Lower lobe of right lung (tissue), 2 donors: ENCODE measurements at places on chromosomes 5 and 9.

DNA sequence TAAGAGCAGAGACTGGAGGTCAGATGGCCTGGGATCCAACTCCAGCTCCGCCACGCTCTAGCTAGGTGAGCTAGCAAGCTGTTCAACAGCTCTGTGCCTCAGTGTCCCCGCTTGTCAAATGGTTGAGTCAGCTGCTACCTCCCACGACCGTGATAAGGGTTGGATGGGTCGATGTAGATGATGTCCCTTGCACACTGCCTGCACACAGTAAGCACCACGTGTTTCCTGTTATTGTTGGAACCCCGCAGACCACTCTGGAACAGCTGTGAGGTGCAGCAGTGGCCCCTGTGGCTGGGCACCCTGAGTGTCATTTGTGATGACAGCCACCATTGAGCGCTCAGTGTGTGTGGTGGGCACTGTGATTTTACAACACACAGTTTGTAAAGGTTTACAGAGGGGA lies 54.0 kb upstream of the CTSL start:
- DNase-seq, result no peak

GRCh38 chr5:104186100-104186499 lies 623.5 kb upstream of the NUDT12 start:
- DNase-seq, result peak; percentile 45

DNA sequence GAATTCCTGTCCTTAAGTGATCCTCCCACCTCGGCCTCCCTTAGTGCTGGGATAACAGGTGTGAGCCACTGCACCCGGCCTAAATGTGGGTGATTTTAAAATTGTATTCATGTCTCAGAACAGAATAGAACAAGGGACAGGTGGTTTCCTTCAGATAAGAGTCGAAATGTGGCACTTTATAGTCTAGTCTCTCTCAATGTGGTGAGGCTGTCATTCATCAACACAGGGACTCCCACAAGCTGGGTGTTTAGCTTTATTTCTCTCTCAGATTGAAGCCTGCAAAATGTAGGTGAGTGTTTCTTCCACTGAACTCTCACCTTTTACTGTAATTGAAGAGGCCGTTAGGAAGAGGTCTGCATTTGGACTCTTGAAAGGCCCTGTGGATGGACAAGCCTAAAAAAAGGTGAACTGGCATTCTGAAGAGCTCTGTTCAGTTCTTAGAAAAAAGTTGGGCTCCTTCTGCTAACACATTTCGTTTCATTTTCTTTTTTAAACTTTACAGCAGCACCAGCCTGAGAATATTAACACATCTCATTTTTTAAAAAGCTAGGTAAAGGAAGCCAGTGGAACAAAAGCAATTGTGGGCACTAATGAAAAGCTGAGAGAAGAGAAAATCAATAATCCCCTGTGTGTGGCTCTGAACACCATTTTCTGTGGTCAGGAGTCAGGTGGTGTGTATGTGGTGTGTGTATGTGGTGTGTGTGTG lies 126.2 kb upstream of the SLC28A3 start:
- no peak for DNase-seq

DNA sequence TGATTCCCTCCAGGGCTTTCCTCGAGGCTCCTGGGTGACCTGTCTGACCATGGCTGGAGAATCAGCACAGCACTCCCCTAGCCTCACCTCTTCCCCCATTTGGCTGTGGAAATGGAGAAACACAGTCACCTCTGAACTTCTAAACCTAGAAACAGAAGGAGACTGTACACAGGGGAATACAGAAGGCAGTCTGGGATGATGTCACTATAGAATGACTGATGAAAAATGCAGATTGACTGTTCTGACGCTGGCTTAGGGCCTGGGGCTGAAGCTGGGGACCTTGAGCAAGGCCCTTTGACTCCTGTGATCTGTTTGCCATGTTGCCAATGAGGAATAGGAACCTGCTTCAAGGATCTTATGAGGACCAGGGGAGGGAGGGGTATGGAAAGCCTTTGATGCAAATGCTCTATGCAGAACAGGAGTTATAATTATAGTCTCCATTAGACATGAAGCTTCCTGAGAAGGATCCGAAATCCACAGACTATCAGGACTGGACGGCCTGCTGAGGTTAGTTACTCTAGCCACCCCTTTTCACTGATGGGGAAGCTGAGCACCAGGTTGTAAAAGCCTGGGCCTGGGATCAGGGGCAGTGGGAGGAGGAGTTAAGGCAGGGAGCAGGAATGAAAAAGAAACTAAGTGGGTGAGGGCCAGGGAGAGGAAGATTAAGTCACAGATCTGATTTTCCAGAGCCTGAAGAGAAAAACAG lies 24.4 kb upstream of the ANXA6 start:
- DNase-seq, result no peak

DNA sequence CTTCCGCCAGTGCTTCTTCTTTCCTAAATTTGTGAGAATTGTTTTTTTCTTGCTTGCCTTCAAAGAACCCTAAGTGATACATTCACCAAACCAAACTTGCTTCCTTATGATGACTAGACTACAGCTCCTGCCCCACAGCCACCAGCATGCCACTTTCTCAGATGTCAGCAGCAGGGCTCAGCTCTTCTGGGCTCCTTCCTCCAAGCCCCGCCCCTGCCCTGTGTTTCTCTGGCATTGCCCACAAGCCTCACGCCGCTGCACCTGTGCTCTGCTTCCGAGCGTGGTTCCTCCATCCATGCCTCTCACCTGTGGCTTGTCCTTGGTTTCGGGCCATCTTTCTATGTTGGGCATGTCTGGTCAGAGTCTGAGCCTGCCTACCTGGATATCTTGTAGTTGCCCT lies 10.6 kb downstream of the UNC5A start:
- DNase-seq, result no peak

- DNase-seq, result no peak
Observed at GRCh38 chr9:72431036-72431435, 66.0 kb upstream of the ZFAND5 start.

- DNase-seq, result peak; percentile 58
Observed at GRCh38 chr9:95516734-95517558, at the start of gene PTCH1. PTCH1 (minus strand) TSS chr9:95516971.

GRCh38 chr5:94969174-94969573 lies 315.7 kb downstream of the MCTP1 start:
- DNase-seq, result no peak

- peak; percentile 72 for DNase-seq
Observed at GRCh38 chr9:108816037-108816436, 39.7 kb downstream of the ACTL7B start.

- no peak for DNase-seq
Observed at GRCh38 chr5:147098233-147098790, 136.5 kb upstream of the STK32A start.

GRCh38 chr5:154394307-154394706 lies 51.5 kb upstream of the SAP30L start:
- DNase-seq, result no peak

GRCh38 chr5:178489271-178489976 lies 100.8 kb downstream of the COL23A1 start:
- no peak for DNase-seq

GRCh38 chr9:72540348-72540873 lies 19.0 kb downstream of the TMC1 start:
- DNase-seq, result peak; percentile 53

DNA sequence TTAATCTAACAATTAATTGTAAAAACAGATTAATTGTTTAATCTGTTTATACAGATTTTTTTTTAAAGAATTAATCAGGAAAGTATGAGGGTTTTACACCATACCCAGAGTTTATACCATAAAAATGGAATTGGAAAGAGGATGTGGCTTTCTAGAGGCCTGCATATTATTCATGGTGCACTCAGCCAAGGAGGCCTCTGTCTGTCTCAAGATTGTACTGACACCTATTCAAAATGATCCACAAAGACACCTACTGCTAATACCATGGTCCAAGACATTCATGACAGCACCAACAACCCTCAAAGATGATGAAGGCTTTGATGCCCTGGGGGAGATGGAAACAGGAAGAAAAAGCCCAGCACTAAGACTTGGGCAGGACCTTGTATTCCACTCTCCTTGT lies 58.1 kb upstream of the MAST4 start:
- no peak for DNase-seq

DNA sequence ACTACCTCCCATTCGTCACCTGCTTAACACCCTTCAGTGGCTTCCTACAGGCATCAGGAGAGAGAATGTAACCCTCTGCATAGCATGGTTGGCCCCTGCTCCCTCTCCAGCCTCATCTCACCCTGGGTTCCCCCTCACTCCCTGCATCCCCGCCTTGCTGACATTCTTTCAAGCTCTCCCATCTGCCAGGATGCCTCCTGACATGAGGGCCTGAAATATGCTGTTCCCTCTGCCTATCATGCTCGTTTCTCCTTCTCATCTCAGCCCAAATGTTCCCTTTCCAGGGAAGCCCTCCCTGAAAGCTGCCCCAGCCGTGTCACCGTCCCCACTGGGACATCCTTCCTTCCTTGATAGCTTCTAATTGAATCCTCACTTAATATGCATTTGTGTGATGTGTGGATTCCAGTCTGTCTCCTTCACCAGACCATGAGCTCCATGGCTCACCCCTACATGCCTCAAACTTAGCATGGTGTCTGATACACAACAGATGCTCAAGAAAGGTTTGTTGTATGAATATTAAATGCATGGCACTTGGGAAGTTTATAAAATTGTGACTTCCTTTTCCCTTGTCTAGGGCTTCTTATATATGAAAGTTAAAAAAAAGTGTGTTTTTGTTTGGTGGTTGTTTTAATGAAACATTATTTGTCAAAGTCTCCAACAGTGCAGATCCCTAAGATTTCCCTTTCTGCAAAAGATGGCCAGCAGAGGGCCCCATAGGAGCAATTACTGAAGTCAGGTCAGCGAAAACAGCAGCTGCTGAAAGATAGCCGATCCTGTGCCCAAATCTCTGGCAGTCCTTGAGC lies 7.3 kb upstream of the C5orf58 start:
- peak; percentile 55 for DNase-seq

DNA sequence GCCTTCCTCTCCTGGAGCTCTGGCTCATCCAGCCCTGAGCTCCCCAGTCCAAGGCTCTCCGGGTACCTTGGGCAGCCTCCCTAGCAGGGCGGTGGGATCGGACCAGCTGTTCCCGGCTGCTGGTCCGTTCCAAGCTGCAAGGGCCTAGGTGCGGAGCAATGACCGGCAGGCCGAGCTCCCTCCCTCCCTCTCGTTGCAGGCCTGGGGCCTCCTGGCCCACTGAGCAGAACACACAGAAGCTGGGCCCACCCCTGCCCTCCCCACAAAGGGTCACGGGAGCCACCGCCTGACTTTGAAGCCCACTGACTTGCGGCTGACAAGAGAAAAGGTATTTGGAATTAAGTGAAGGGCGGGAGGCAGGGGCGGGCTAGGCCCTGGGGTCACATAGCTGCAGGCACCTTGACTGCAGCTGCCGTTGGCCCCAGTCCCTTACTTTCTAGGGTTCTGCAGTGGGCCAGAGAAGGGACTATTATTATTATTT lies 104.7 kb upstream of the IER5L start:
- DNase-seq, result peak; percentile 44

DNA sequence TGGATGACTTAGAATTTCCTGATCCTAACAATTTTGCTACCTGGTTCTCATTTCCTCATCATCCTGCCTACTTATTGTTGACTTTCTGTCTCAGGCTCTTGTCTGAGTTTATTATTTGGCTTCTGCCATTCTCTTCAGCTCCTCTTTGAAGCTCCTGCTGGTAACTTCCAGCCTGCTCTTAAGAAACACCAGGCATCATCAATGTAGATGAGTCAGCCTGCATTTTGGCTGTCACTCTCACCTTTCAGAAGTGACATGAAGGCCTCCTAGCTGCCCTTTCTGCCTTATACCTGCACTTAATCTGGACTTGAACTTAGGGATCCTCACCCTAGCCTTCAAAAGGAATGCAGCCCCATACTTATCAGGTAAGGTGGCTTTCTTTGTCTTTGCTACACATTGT lies 551.8 kb upstream of the ZNF608 start:
- no peak for DNase-seq

DNA sequence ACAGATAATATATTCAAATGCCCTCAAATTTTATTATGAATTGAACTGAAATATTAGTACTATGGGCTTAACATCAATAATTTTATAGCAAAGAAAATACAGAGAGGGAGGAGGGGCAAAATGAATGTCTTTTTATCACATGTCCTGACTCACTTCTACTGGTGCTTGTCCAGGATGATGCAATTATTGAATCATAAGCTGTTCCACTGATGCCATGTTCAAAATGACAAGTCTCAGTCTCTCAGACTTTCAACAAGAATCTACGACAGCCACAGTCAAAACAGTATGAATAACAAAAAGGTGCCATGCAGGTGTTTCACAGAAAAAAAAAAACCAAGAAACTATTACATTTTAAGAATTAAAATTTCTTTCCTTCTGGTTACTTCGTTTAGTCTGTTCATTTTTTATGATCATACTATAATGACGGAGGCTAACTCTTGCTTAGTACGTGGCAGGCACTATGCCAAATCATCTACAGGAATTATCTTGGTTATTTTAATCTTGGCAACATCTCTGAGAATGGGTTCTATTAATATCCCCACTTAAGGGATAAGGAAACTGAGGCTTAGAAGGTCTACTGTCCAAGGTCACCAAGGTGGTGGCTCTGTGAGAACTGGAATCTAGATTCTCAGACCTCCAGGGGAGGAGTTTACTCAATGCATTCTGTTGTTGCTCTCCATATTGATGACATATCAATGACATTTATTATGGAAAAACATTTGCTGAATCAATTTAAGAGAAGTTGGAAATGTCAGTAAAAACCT lies 61.5 kb downstream of the NR3C1 start:
- DNase-seq, result no peak
